Activated CD8-positive, alpha-beta T cell treated with anti-CD3 and anti-CD28 coated beads, Interleukin-2, amount 10 ng/mL, durations not matched to agents 7 days and 5 days (primary cell): ENCODE measurements at places on chromosomes 6 and 20.

GRCh38 chr6:141464490-141464889 is 668.2 kb upstream of the GJE1 start:
- H3K27ac ChIP-seq = no peak overlapping the region
- no peak for DNase-seq
- H3K4me1 ChIP-seq = peaks cover 5% of the 10 kb centered on the region

DNA sequence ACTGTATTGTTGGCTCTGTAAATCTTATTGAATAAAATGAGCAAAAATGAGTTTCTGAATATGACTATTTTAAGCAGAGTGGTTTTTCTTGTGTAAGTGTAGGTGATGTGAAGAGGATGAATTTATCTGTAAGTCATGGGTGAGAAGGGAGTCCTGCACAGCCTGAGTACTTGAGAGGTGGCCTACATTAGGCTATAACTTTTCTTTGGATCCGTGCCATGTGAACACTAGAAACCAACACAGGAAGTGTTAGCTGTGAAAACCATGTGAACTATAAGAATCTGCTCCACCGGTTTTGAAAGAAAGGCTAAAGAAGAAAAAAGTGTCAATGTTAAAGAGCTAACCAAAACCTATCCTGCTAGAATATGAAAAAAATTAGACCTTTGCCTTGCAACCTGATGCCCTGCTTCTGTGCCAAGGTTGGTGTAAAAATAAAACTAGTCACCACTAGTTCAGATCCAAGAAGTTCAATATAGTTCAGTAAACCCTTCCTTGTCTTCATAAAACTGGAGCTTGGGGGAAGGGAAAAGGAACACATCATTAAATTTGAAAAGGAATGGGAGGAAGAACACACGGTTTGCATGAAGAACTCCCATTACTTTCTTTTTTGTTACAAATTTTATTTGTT is 21.3 kb downstream of the PLCB1 start:
- no peak for DNase-seq
- H3K4me3 ChIP-seq = no peak overlapping the region
- no peaks in the 10 kb centered on the region for H3K36me3 ChIP-seq
- peaks cover 43% of the 10 kb centered on the region for H3K4me1 ChIP-seq
- H3K27ac ChIP-seq = no peak overlapping the region

DNA sequence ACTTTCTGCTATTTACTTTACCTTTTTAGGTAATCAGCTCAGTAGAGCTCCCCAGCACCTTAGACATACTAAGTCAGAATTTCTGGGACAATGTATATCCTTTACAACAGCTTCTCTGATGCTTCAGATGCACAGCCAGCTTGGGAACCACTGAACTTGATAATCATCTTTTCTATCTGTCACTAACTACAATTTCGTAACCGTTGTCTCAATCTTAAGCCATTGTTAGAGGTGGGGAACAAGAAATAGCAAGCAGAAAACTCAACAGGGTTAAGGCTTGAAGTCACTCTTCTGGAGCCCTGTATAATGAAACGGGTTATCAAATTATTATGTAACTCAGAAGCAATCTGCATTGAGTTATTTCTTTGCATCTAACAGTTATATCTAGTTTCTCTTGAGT is 47.1 kb downstream of the CD109 start:
- no peak overlapping the region for H3K27ac ChIP-seq
- no peaks in the 10 kb centered on the region for H3K36me3 ChIP-seq
- no peak overlapping the region for H3K4me3 ChIP-seq

DNA sequence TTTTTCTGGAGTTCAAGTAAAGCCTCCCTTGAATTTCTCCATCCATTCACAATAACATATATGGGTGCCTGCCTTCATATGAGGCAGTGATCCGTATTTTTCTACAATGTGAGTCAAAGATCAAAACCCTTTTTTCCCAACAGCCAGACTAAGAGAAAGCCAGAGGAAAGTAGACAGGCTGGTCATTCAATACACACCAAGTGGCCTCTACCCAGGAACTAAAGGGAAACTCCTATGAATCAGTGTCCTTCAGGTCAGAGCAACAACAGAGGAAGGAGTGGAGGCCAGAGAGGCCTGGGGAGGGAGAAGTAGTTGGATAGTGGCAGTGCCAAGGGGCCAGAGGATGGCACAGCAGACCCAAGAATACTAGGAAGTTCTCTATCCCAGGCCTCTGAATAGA is 23.8 kb downstream of the SIM1 start:
- H3K27ac ChIP-seq = no peak overlapping the region
- peaks cover 40% of the 10 kb centered on the region for H3K27me3 ChIP-seq
- DNase-seq = no peak

GRCh38 chr20:58650776-58651558 is at the start of gene STX16:
TSS of gene STX16 (plus strand) at chr20:58651283. CDS start at chr20:58652007, 724 bp downstream.
- peaks cover 31% of the 10 kb centered on the region for H3K36me3 ChIP-seq
- no peaks in the 10 kb centered on the region for H3K27me3 ChIP-seq
- peak; percentile 91 for DNase-seq

DNA sequence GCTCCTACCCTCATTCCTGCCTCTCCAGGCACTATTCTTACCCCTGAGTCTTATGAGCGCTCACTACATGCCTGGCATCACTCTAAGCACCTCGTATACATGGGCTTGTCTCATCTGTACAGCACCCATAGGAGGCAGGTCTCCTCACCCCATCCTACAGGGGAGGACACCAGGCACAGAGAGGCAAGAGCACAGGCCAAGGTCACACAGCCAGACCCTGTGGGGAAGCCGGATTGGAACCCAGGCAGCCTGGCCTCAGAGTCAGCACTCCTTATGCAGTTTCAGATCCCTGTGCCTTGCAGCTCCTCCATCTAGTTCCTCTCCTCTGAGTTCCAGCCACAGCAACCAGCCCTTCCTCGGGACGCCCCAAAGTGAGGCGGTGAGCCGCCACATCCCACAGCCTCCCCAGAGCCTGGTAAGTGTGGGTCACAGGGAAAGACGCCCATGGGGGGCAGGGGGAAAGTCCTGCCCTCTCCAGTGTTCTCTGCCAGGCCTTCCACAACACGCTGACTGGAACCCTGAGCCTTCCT is 103.3 kb downstream of the NFATC2 start:
- no peak overlapping the region for H3K4me3 ChIP-seq
- no peaks in the 10 kb centered on the region for H3K27me3 ChIP-seq
- H3K36me3 ChIP-seq = peaks cover 73% of the 10 kb centered on the region
- H3K4me1 ChIP-seq = peaks cover 42% of the 10 kb centered on the region
- H3K27ac ChIP-seq = peak overlapping the region; percentile 35
- no peak for DNase-seq

- H3K4me1 ChIP-seq = peaks cover 14% of the 10 kb centered on the region
- no peak overlapping the region for H3K27ac ChIP-seq
- H3K36me3 ChIP-seq = no peaks in the 10 kb centered on the region
- DNase-seq = peak; percentile 35
- H3K27me3 ChIP-seq = no peaks in the 10 kb centered on the region
Observed at GRCh38 chr20:24160563-24161281, 172.1 kb upstream of the GGTLC1 start.

- no peak overlapping the region for H3K27ac ChIP-seq
- DNase-seq = no peak
- peaks cover 8% of the 10 kb centered on the region for H3K4me1 ChIP-seq
- no peak overlapping the region for H3K4me3 ChIP-seq
- H3K27me3 ChIP-seq = peaks cover 43% of the 10 kb centered on the region
Observed at GRCh38 chr20:58228103-58228483, 360 bp downstream of the ANKRD60 start.

DNA sequence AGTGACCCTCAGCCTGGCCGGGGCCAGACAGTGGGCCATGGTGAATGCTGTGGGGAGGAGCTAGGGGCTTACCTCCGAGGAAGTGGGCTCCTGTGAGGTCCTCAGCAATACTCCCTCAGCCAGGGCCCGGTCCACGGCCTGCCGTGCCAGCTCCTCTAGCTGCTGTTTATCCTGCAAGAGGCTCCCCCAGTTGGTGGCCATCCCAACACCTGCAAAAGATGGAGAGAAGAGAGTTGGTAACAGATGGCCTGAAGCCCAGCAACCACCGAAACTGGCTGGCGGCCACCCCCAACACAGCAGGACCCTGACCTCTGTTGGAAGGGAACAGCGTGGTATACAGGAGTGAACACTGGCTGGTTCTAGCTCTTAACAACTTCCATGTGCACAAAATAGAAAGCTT is 4.0 kb downstream of the GSS start:
- no peak overlapping the region for H3K4me3 ChIP-seq
- no peak for DNase-seq
- no peak overlapping the region for H3K27ac ChIP-seq
- H3K4me1 ChIP-seq = peaks cover 27% of the 10 kb centered on the region
- H3K27me3 ChIP-seq = no peaks in the 10 kb centered on the region
- H3K36me3 ChIP-seq = peaks cover 25% of the 10 kb centered on the region

DNA sequence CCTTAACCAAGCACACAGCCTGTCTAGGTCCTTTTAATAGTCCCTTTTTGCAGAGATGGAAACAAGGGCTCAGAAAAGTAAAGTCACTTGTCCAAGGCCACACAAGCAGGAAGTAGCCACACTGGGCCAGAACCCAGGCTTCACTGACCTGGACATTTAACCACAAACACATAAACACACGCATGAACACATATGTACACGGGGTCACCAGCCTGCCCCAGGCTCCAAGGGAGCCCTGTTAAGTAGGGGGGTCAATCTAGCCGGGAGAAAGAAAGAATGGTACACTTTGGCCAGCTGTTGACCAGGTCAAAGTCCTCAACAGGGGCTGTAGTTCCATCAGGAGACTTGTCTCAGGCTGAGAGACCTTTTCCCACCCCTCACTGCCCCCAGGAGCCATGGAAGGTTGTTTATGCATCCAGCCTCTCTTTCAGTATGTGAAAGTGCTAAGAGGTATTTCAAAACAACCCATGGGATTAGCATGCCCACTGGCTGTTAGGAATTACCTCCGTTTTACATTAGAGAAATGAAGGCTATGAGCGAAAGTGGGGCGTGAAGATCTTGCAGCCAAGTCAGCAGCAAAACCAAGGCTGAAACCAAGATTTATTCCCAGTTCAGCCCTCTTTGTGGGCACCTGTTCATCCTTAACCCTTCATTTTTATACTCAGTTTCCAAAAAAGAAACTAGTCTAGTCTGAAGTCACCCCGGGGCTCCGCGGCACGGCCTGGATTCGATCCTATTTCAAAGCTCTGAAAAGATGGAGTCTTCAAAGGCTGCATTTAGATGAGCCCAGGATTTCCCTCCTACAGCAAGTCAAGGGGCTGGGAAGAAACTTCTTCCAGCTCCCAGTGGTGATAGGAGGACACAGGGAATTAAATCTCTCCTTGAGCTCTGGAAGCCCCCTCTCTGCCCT is 9.8 kb downstream of the SDC4 start:
- H3K27me3 ChIP-seq = no peaks in the 10 kb centered on the region
- no peak overlapping the region for H3K27ac ChIP-seq
- DNase-seq = no peak
- H3K4me1 ChIP-seq = no peaks in the 10 kb centered on the region

DNA sequence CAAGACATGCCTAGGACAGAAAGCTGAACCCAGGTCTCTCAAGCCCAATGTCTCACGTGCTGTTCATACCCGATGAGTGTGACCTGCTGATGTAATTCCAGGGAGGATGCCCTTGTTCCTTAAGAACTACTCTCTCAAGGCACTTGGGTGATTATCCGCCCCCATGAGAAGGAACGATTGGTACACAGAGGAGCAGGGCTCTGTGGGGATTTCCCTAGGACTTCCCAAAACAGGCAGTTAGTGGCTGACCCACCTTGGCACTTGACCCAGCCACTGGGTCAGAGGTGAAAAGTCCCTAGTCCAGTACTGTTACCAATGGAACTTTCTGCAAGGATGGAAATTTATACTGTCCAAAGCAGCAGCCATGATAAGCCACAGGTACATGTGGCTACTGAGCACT is 9.2 kb upstream of the BPIFB6 start:
- no peaks in the 10 kb centered on the region for H3K36me3 ChIP-seq
- DNase-seq = no peak
- no peaks in the 10 kb centered on the region for H3K4me1 ChIP-seq

DNA sequence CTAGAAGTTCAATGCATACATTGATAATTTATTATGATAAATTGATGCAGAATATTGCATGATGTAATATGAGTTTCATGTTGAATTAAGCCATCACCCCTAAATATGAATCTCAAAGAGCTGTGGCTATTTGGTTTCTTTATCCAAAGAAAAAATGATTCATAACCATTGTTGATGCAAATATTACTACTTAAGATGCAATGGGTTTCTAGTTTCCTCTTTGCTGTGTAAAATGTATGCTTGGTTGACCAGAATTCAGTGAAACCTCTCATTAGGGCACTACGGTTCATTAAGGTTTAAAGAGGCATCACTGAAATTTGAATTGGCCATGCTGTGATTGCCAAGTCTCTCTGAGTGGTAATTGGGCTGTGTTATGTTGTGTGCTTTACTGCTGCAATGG is 492.5 kb upstream of the FLRT3 start:
- H3K27me3 ChIP-seq = no peaks in the 10 kb centered on the region
- no peak for DNase-seq
- H3K4me1 ChIP-seq = no peaks in the 10 kb centered on the region
- H3K36me3 ChIP-seq = no peaks in the 10 kb centered on the region

DNA sequence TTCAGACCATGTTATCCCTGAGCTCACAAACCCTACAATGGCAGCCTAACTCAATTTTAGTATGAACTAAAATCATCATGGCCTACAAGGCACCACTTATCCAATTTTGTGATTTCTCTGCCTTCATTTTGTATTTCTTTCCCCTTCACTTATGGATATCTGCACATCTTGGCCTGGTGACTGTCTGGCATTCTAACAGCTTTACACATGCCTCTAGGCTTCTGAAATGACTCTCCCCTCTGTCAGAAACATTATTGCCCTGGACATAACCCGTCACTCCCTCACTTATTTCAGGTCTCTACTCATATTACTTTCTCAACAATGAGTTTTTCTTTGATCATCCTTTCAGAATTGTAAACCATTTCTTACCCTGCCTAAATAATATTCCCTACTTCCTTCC is 89.2 kb upstream of the THEMIS start:
- peaks cover 43% of the 10 kb centered on the region for H3K4me1 ChIP-seq
- no peak for DNase-seq
- H3K27ac ChIP-seq = peak overlapping the region; percentile 57

- peaks cover 30% of the 10 kb centered on the region for H3K36me3 ChIP-seq
- H3K4me3 ChIP-seq = peak overlapping the region; percentile 84
- peaks cover 49% of the 10 kb centered on the region for H3K4me1 ChIP-seq
- DNase-seq = no peak
- H3K27me3 ChIP-seq = no peaks in the 10 kb centered on the region
- peak overlapping the region; percentile 93 for H3K27ac ChIP-seq
Observed at GRCh38 chr6:31204751-31205145, 34.3 kb upstream of the POU5F1 start.

GRCh38 chr6:162200041-162200440 is 527.5 kb downstream of the PRKN start:
- no peak overlapping the region for H3K4me3 ChIP-seq
- no peaks in the 10 kb centered on the region for H3K4me1 ChIP-seq
- DNase-seq = no peak
- H3K27me3 ChIP-seq = no peaks in the 10 kb centered on the region
- no peak overlapping the region for H3K27ac ChIP-seq
- no peaks in the 10 kb centered on the region for H3K36me3 ChIP-seq

DNA sequence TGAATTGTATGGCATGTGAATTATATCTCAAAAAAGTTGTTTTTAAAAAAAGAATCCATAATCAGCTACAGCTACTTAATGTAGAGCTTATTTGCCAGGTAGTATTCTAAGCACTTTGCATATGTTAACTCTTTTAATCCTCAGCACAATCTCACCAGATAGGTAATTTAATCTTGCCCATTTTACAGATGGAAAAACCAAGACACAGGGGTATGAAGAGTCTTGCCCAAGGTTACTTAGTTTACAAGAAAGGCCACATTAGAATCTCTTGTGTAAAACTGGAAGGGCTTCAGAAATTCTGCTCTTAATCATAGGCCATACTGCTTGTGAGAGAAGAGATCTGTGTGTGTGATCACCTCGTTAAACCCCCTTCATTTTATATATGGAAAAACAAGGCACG is 13.4 kb upstream of the RNF182 start:
- no peak for DNase-seq
- no peak overlapping the region for H3K4me3 ChIP-seq
- H3K27me3 ChIP-seq = peaks cover 53% of the 10 kb centered on the region
- H3K27ac ChIP-seq = no peak overlapping the region
- H3K36me3 ChIP-seq = no peaks in the 10 kb centered on the region
